ENCODE measurements at places on chromosomes 5 and 9.

DNA sequence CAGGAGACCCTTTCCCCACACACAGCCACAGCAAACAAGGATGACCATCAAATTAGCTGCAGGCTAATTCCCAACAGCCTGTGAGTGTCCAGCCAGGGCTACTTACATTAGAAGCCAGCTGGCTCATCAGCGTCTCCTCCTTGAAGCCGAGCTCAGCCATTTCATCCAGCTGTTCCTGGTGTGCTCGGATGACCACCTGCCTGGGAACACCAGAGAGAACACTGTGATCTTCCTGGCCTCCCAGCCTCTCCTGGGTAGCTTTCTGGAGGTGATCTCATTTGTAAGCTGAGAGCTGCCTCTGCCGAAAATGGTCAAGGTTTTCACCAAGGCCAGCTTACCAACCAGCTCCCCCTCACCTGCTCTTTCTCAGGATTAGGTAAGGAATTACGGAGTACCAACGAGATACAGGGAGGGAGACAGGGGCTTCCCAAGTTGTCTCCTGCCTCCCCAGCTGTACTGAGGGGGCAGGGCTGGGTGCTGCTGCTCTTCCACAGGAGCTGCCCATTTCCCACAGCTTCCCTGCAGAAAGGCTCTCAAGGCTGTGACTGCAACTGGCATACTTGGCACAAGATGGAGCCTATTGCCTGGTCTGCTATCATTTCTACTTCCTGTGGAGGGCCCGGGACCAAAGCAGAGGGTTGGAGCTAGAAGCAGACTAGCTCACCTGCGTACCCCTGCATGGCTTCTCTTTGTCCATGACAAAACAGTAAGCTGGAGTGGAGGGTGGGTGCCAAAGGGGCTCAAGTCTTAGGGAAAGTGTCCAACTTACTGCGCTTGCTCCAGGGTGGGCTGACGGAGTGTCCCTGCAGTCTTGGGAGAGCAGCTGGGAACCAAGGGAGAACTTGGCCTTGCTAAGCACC lies 73.9 kb downstream of the KIF24 start:
- no peak for DNase-seq

- DNase-seq = no peak
These were observed 33.1 kb downstream of the PGGT1B start for GRCh38 chr5:115229606-115230005.

DNA sequence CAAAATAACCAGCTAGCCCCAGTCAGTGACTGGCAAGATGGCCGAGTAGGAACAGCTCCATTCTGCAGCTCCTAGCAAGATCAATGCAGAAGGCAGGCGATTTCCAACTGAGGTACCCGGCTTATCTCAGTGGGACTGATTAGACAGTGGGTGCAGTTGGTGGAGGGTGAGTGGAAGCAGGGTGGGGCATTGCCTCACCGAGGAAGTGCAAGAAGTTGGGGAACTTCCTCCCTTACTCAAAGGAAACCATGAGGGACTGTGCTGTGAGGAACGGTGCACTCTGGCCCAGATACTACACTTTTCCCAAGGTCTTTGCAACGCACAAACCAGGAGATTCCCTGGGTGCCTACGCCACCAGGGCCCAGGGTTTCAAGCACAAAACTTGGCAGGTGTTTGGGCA lies 9.6 kb upstream of the BTNL8 start:
- no peak for DNase-seq

GRCh38 chr5:59790376-59790775 lies 103.2 kb downstream of the PDE4D start:
- no peak for DNase-seq

- DNase-seq = no peak
These were observed 156.4 kb upstream of the COX7C start for GRCh38 chr5:86461169-86461956.

GRCh38 chr9:116234081-116234480 lies 80.5 kb downstream of the PAPPA start:
- DNase-seq = no peak

DNA sequence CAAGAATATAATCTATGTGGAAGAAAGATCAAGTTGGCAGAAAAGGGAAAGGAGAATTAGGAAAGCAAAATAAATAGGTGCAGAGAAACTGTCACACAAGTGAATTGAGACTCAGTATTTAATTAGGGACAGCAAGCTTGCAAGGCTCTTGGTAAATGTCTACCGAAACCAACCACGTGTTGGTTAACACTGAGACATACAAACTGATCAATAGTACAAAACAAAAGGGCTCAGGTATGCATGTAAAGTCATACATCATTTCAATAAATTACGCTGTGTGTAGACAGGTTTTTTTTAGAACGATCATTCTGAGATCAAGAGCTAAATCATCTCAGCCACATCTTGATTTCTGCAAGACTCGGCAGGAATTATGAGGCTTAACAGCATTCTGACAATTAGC lies 225.4 kb downstream of the EBF1 start:
- DNase-seq = no peak

DNA sequence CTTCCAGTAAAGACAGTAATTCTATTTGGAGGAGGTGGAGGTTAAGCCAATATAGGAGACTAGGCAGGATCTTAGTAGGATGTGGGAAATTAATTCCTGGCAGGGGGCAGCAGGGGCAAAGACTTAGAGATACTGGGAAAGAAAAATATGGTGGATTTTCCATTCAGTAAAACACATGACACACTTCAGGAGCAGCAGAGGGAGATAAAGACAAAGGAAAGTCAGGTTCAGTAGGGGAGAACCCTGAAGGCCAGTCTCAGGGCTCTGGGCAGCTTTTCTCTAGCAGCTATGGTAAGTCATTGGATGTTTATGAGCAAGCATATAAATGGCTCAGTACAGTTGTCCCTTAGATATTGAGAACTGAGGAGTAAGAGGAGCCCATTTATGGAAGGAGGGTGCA lies 105.5 kb downstream of the PJA2 start:
- no peak for DNase-seq

DNA sequence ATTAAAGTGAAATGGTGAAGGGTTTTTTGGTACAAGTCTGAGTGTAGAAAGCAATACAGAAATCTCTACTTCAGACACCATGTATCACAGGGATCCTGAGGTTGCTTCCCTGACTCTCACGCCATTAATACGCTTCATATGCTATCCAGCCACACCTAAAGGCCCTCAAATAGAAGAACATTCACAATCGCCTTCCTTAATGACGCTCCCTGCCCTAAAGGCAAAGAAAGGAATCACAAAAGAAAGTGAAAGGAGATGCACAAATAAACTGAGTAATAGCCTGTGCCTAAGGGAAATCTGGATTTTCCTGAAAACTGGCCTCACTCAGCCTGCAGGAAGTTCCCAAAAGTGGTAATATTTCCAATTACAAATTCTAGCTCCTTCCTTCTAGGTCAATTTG lies 1002.7 kb upstream of the DMAC1 start:
- no peak for DNase-seq

DNA sequence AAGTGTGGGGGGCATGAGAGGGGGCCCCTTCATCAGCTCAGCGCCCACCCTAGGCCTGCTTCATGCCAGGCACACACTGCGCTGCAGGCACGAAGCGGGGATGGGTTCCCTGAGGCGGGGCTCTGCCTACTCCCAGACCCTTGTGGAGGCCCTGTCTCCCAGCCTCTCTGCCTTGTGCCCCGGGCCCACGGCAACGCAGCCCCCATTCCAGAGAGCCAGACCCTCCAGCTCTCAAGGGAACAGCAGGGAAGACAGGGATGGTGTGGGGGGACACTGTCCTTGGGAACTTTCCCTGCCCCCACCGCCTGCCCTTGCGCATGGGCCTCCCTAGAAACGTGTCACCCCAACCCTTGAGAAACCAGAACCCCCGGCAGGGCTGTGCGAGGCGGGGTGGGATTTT lies 10.0 kb upstream of the SLC12A7 start:
- no peak for DNase-seq

GRCh38 chr9:18768951-18769622 lies 263.9 kb downstream of the SAXO1 start:
- no peak for DNase-seq

- no peak for DNase-seq
These were observed 158.5 kb downstream of the NR3C1 start for GRCh38 chr5:143244990-143245389.

GRCh38 chr5:55036477-55036876 lies 12.4 kb downstream of the GZMK start:
- DNase-seq = no peak

GRCh38 chr9:126438741-126439401 lies 112.2 kb downstream of the MVB12B start:
- DNase-seq = no peak

DNA sequence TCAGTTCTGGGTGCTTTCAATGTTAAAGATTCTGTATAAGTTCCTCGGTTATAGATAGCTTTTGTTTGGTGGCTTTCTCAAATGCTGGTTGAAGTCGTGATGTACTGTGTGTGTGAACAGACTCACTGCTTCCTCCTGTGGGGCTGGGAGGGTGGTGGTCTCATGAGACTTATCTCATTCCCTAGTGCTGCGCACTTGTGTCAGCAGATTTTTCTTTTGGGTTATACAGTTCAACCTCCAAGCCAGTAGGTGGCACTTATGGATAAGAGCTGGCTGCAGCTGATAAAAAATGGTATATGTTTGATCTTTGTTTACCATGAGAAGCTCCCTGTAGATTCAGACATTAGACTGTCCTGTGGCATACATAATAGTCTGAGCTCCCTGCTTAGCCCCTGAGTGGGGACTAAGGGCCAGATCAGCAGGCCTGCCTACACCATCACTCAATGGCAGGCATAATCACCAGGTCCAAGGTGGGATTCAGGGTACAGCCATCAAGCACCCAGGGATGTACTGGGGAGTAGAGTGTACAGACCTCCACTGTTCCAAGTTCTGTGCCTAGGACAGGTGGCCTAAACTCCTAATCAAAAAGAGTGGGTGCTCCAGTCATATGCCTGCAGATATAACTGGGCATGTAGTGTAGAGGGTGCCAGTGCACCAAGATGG lies 174.2 kb downstream of the OXCT1 start:
- DNase-seq = no peak

GRCh38 chr9:26131886-26132285 lies 453.6 kb upstream of the TUSC1 start:
- no peak for DNase-seq

DNA sequence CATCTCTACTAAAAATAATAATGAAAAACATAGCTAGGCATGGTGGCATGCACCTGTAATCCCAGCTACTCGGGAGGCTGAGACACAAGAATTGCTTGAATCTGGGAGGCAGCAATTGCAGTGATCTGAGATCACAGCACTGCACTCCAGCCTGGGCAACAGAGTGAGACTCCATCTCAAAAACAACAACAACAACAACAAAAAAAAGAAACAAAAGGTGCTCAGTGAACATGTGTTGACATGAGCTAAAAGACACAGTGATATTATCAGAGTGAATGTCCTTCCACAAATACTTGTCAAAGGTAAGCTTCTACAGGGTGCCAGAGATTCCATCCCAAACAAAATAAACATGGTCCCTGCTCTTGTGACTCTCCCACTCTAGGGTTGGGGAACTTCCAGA lies 75.2 kb upstream of the LMX1B start:
- DNase-seq = no peak

DNA sequence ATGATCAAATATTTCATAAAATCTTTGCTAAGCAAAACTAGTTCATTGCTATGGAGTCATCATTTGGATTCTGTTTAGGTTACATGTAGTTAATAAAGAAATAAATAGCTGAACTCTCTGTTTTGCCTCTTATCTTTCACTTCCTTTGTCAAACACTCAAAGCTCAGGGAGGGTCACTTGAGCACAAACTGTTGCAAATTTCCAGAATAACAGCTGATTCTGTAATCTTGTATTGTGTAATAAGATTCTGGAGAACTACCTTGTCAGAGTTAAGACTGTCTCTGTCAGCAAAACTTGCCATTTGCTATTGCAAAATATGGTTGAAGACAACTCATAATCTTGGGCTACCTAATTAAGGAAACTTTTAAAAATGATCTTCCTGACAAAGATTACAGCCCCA lies 182.0 kb upstream of the MOCS2 start:
- DNase-seq = no peak

- DNase-seq = no peak
These were observed 161.5 kb downstream of the HSD17B3 start for GRCh38 chr9:96140296-96141127.

GRCh38 chr5:141867139-141867538 lies 11.1 kb downstream of the PCDH1 start:
- no peak for DNase-seq

DNA sequence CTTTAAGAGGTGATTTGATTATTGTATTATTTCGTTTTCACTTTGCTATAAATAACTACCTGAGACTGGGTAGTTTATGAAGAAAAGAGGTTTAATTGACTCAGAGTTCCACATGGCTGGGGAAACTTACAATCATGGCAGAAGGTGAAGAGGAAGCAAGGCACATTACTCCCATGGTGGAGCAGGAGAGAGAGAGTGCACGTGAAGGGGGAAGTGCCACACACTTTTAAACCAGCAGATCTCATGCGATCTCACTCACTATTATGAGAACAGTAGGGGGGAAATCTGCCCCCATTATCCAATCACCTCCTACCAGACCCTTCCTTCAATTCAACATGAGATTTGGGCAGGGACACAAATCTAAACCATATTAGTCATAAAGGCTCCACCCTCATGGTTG lies 36.1 kb upstream of the NDFIP1 start:
- DNase-seq = no peak

DNA sequence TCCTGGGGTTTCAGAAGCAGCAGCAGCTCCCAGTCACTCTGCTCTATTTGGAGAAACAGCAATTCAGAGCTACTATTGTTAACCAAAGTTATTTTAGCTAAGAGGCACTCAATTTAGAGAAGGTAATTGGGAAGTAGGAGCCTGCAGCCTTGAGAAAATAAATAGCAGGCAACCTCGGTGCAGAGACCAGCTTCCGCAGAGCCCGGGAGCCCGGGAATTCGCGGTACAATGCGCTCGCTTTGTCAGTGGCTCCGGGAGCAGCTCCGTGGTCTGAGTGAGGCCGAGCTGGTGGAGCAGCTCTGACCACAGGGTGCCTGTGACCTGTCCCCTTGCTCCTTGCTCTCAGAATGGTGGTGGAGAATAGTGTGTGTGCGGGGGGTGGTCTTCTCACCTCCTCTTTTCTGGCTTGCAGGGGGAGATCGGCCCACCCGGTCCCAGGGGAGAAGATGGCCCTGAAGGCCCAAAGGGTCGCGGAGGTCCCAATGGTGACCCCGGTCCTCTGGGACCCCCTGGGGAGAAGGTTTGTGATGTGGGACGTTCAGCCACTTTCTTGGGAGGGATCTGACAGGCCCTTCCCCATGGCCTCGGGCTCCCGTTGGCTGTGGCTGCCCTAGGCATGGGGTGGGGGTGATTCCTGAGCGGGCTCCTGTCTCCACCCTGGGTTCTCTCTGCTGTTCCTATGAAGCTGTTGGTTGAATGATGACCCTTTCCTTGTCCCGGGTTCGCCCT lies 95.9 kb upstream of the FCN2 start:
- no peak for DNase-seq

DNA sequence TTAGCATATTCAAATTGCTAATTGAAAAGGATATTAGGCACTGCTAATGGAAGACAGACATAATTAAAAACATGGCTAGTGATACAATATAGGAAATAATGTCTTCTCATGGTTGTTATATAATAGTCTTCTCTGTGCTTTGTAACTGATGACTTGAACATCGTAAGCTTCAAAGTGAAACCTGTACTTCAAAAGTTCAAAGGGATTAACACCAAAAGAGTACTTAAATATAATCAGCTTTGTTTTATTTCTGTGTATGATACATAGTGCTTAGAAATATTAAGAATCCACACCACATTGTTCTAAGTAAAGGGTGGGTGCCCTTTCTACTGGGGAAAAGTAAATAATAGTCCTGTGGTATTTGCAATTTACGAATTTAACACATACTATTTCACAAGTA lies 75.4 kb upstream of the ITGA1 start:
- DNase-seq = no peak
